ENCODE measurements at places on chromosomes 5 and 9.

DNA sequence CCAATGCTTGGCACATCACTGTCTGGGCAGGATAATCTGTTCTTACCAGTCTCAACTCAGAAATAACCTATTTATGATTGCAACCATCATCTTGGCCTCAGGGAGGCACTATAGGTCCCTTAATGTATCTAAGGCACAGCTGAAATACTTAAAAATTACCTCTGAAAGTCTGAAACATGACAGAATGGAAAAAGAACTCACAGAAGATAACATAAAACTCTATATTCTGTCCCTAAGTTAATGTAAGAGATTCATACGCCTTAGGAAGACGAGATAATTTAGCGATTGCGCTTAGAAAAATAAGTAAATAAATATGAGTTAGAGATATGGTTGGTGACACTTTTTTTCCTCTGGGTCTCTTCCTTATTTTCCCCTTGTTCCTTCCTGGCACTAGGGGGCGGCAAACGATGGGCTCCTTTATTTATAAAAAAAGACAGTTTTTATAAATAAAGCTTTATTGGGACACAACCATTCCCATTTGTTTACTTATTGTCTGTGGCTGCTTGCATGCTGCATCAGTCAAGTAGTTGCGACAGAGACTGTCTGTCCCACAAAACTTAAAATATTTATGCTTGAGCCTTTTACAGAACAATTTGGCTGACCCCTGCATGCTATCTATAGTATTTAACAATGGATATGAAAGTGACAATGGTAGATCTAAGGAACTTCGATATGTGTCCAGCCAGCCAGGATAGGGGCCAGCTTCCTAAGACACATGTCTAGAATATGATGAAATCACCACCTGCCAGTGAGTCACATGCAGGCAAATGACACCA lies 79.6 kb downstream of the PDE4D start:
- DNase-seq: peak; percentile 75

GRCh38 chr5:87756951-87757350 lies 344.2 kb upstream of the CCNH start:
- no peak for DNase-seq

DNA sequence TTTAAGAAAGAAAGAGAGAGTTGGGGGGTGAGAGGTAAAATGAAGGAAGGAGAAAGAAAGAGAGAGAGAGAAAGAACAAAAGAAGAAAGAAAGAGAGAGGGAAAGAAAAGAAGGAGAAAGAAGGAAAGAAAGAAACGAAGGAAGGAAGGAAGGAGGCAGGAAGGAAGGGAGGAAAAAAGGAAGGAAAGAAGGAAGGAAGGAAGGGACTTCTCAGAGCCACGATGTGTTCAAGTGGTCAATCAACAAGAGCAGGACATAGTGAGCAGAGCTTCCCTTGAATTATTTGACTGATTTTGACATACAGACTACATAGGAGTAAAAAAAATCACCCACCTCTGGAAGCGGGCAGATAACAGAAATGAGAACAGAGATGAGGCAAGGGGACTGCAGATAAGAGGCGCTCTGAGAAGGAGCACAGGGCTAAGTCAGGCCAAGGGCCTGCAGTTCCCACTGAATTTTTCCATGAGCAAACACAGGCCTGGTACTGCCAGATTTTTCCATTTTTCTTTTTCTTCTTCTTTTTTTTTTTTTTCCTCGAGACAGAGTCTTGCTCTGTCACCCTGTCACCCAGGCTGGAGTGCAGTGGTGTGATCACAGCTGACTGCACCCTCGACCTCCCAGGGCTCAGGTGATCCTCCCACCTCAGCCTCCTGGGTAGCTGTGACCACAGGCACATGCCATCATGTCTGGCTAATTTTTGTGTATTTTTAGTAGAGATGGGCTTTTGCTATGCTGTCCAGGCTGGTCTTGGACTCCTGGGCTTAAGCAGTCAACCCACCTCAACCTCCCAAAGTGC lies 77.7 kb upstream of the IL17B start:
- no peak for DNase-seq

- DNase-seq: no peak
Measured at GRCh38 chr5:175652741-175653663, 4.9 kb upstream of the HRH2 start.

DNA sequence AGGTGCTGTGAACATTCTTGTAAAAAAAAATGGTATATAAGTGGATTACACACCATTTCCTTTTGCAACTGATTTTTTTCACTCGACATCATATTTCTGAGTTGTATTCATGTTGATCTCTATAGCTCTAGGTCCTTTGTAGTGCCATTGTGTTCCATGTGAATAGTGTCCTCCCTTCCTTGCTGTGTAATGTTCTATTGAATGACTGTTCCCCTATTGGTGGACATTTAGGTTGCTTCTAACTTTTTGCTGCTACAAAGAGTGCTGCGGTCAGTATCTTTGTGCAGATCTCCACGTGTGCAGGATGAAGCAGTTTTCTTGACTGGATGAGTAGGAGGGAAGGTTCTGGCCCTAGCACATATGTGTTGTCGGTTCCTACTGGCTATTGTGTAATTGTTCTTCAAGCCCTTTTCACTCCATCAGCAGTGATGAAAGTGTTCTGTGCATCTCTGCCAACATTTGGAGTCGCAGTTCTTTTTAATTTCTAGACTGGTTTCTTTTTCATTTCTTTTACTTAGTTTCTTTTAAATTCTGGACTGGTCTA lies 20.2 kb downstream of the DAB2IP start:
- no peak for DNase-seq

DNA sequence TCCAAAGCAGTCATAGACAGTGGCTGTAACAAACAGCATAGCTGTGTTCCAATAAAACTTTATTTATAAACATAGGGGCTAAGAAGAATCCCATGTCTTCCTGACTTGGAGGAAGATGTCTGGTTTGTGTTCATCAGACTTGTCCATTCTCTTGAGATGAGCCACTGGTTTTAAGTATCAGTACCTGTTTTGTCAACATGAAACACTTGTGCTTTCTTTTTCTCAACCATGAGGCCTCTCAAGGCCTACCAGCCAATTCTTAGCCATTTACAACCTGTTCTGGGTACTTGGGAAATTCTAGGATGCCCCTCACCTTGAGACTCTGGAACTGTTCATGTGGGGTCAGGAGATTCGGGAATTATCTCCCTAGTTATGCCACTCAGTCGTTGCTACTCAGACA lies 154.3 kb upstream of the PPP1R2B start:
- no peak for DNase-seq

GRCh38 chr5:127072861-127073846 lies at the start of gene C5orf63:
Gene C5orf63, minus strand, starts transcription at chr5:127073502. Its CDS starts 14,507 bp downstream, at chr5:127058995.
- DNase-seq: no peak

DNA sequence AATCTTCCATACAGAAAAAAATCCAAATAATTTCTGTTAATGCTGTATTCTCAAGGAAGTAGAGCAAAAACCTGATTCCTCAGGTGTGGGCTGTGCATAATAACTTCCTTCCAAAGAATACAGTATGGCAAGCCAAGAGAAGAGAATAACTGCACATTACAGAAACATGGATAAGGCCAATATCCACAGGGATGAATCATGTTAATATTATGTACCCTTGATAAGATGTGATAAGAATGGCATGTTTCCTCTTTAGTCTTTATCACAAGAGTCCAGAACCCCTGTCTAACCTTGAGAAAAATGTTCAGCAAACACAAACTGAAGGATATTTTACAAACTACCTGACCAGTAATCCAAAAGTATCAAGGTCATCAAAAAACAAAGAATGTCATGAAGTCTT lies 795.8 kb downstream of the SEMA5A start:
- DNase-seq: no peak

DNA sequence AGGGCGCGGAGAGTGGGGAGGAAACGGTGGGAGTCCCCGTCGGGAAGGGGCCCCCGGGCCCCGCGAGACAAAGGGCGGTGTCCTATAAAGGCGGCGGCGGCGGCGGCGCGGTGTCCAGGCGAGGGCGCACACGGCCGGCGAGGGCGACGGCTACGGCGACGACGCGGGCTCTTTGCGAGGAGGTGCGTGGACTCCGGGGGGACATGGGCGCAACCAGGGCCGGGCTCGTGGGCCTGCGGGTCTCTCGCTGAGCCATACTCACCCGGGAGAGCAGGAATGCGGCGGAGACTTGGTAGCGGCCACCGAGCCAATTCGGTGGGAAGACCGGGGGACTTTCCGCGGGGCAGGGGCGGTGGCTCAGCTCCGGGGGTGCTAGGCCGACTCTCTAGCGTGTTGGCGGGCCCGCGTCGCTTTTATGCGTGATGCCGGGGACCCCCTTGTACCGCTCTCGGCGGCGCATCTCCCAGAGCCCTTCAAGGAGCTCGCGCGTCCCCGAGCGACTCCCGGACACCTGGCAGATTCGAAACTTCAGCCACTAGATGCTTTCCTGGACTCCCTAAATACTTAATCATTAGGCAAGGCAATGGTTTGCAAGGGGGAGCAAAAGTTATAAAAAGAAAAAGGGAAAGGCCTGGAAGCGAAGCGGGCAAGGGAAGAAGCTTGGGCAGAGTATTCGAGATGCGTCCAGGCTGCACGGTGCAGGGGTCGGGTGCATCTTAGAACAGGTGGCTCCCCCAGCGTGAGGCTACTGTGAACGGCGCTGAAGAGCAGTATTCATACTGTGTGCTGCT lies 5.9 kb upstream of the TAL2 start:
- DNase-seq: no peak

GRCh38 chr9:20815923-20816703 lies 132.1 kb downstream of the FOCAD start:
- no peak for DNase-seq

DNA sequence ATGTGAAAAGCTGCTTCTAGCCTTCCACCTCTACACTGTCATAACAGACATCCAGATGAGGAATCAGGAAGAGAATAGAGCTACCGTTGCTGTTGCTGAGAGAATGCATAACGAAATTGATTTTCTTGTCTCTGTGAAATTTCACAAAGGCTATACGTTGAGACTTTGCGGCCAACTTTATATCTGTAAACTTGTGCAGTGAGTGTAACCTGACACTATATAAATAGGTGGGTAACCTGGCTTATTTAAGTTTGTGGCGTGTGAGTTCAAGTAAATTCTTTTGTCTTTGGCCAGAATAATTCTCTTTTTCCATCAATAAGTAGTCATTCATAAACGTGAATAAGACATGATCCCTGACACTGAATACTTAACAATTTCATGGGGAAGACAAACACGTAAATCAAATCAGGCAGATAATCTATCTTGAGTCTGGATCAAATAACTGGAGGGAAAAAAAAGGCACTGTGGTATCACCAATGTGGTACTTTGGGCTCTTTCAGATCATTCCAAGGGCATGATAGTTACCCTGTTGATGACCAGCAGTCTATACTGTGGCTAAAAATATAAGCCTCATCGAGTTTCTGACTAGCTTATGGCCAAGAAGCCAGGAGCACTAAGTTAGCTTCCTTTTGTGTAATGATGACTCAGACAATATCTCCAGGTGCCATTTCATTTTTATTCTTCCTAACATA lies 98.2 kb upstream of the RASA1 start:
- no peak for DNase-seq

DNA sequence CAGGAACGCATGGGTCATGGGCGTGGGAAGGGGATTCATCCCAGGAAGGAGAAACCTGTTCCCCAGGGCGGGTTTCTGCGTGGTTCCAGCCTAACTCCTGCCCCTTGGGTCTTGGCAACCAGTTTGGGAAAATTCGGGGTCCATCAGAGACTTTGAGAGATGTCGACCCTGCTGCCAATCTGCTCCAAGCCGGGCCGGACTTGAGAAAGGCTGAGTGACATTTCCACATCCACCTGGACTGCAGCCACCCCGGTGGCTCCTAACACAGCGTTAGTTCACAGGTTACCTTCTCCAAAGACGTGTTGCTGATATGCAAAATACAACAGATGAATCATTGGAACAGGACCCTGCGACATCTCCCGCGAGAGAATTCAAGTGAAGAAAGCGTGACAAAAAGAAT lies 627.2 kb downstream of the IRX1 start:
- no peak for DNase-seq

DNA sequence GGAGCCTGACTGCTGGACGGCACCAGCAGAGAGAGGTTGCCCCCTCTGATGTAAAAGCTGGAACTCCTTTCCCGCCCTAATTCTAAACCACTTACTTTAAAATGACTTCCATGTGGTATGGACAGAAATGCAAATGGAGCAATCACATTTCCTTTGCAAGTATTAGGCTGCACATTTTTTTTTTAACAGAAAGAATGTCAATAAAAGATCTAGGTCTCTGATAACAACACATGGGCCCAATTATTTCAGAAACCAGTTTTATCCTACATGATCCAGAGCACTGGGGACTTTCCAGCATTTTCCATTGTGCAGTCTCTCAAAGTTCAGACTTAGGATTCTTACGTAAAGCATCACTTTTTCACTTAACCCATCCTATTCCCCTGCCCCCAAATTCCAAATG lies 203.7 kb downstream of the NXNL2 start:
- no peak for DNase-seq

- DNase-seq: no peak
Measured at GRCh38 chr9:137631345-137632229, 12.8 kb downstream of the EHMT1 start.

GRCh38 chr5:55471468-55471867 lies 63.3 kb downstream of the PLPP1 start:
- DNase-seq: no peak

DNA sequence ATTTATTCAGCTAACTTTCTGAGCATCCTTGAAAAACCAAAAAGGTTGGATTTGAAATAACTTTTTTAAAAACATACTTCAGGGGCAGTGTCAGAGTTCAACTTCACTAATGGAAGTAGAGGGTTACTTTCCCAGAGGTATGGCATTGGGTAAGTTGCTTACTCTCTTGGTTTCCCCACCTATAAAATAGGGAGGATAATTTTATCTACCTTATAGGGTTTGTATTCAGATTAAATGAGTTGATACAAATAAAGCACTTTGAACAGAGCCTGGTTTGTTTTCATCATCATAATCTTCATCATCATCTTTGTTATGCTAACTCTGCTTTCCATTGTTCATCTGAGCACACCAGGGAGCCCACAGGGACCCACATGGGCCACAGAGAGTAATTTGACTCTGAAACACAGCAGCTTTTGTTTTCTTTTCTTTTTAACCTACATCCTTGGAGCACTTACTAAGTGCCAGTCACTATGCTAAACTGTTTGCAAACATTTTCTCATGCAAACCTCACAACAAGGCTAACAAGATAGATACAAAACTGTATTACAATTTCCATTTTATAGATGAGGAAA lies 179.1 kb upstream of the SLC24A2 start:
- DNase-seq: no peak

GRCh38 chr9:108205276-108205675 lies 650.5 kb downstream of the ACTL7B start:
- DNase-seq: no peak

- DNase-seq: peak; percentile 70
Measured at GRCh38 chr5:32193591-32193990, 19.5 kb upstream of the GOLPH3 start.

DNA sequence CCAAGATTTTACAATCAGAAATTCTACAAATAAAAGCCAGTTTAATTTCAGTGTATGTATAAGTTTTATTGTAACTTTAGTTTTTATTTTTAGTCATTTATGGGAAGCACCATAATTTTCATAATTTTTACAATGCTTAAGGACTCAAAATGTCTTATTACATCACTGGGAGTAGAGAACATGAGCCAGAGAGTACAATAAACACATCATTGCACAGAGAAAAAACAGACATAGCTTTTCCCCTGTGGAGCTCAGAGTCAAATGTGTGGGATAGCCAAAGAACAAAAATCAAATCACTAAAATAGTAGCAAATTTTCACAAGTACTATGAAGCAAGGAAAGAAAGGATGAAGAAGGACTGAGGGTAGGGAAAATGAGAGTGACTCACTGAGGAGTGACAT lies 5.5 kb upstream of the JAKMIP2 start:
- no peak for DNase-seq

All from glomerular endothelial cell (primary cell).